ENCODE measurements at places on chromosomes 12 and 14. TPM values are rescaled to one million over a fixed set of nuclear protein-coding genes. Genes with fewer than 3 reads are reported as not detected.

DNA sequence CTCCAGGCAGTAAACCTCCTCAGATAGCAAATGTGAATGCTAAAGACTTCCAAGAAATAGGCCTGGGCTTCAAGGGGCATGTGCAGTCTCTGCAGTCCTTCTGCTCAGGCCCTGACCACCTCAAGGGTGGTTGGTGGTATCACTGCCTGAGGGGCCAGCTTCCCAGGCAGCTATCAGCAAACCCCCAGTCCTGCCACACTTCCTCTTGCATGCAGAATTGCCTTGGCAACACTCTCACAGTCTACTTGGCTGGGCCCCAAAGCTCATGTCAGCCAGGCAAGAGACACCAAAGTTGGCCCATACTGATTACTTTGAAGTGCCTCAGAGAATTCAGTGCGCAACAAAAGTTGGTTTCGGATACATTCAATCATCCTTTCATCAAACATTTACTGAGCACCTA is 3.5 kb upstream of the ASB8 start:
- peaks cover 20% of the 10 kb centered on the region for H3K4me1 ChIP-seq
- no peak overlapping the region for H3K4me3 ChIP-seq
- H3K27ac ChIP-seq = no peak overlapping the region
- no peaks in the 10 kb centered on the region for H3K36me3 ChIP-seq
- no peak for DNase-seq

- no peaks in the 10 kb centered on the region for H3K4me1 ChIP-seq
- no peak overlapping the region for H3K4me3 ChIP-seq
- DNase-seq = no peak
- no peak overlapping the region for H3K27ac ChIP-seq
- H3K36me3 ChIP-seq = no peaks in the 10 kb centered on the region
Measured at GRCh38 chr12:45256721-45257120, 40.8 kb downstream of the ANO6 start.

DNA sequence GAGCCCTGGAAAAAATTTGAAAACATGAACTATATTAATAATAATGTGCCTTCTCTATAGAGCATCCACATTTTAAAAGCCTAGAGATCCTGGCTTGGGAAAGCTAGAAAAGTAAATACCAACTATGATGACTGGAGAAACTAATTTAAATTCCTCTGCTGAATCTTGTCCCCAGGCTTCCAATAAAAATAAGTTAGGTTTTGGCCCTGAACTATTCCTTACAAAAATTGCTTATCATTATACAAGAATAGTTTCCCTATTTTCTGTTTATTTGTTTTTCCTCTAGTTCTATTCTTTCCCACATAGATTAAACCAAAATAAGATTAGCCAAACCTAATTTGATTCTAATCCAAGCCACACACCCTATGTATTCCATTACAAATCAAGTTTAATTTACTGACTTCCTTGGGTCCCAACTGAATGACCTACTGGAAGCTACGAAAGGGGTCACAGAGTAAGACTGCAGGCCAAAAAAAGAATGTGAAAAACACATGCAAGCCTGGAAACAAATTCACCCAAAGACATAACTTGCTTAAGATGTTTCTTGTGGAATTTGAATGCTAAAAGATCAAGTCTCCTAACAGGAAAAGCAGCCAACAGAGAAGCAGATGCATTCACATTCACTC is 133.0 kb downstream of the PAWR start:
- H3K4me1 ChIP-seq = no peaks in the 10 kb centered on the region
- H3K27ac ChIP-seq = no peak overlapping the region
- H3K36me3 ChIP-seq = no peaks in the 10 kb centered on the region
- no peak overlapping the region for H3K4me3 ChIP-seq
- H3K27me3 ChIP-seq = no peaks in the 10 kb centered on the region

GRCh38 chr14:94382099-94382715 is 6.2 kb downstream of the SERPINA1 start:
- no peak overlapping the region for H3K4me3 ChIP-seq
- no peaks in the 10 kb centered on the region for H3K27me3 ChIP-seq
- no peaks in the 10 kb centered on the region for H3K36me3 ChIP-seq
- no peak for DNase-seq
- no peak overlapping the region for H3K27ac ChIP-seq
- no peaks in the 10 kb centered on the region for H3K4me1 ChIP-seq

DNA sequence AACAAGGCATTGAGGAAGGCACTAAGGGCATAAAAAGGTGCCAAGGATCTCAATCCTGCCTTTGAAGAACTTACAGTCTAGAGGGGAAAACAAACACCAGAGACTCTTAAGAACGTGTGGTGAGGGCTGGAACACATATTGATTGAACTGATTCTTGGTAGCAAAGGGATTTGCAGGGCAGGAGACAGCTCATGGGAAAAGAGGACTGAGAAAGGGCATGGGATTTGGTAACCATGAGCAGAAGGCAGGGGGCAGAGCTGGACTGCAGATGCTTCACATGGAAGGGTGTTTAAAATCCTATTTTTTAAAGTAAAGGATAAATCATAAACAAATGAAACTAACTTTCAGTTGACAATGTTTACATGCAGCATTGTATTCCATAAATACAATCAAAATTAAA is 203.1 kb downstream of the ITPR2 start:
- no peak overlapping the region for H3K27ac ChIP-seq
- DNase-seq = no peak
- no peak overlapping the region for H3K4me3 ChIP-seq

DNA sequence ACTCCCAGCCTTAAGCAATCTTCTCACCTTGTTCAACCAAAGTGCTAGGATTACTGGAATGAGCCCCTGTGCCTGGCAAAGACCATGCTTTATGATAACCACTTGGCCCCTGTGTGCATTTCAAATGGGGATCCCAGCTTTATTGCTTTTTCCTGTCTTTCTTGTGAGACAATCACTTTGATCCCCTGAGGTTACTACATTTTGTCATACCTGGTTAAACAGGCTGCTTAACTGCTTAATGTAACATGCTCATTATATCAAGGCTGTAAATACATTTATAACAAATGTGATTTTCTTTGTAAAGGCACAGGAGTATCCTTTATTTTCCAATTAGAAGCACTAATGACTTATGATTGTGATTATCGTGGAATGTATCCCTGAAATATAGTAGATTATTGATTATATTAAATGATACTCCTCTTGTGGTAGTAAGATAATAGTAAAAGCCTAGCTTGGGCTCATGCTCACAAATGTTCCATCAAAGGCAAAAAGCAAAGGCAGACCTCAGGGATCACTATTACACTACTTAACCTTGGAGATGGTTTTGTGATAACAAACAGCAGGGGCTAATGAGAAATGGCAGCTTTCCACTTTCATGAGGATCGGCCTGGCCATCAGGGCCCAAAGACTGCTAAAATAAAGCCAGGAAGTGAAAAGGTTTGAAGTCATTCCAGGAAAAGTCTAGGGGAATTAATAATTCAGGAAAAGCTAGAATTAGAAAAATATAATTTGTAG is 290.8 kb upstream of the MDGA2 start:
- no peak for DNase-seq
- no peaks in the 10 kb centered on the region for H3K4me1 ChIP-seq
- H3K27me3 ChIP-seq = no peaks in the 10 kb centered on the region

- no peak overlapping the region for H3K4me3 ChIP-seq
- no peak for DNase-seq
- no peaks in the 10 kb centered on the region for H3K36me3 ChIP-seq
- no peaks in the 10 kb centered on the region for H3K4me1 ChIP-seq
- no peaks in the 10 kb centered on the region for H3K27me3 ChIP-seq
Measured at GRCh38 chr12:20656600-20656999, 38.5 kb upstream of the SLCO1C1 start.

DNA sequence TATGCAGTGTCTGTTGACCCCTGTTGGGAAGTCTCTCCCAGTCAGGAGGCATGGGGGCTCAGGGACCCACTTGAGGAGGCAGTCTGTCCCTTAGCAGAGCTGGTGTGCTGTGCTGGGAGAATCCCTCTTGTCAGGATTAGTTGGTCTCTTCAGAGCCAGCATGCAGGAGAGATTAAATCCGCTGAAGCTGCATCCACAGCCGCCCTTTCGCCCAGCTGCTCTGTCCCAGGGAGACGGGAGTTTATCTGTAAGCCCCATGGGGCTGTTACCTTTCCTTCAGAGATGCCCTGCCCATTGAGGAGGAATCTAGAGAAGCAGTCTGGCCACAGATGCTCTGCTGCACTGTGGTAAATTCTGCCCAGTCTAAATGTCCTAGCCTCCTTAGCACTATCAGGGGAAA is 13.1 kb upstream of the KLRC1 start:
- no peaks in the 10 kb centered on the region for H3K36me3 ChIP-seq
- H3K27me3 ChIP-seq = no peaks in the 10 kb centered on the region
- H3K4me3 ChIP-seq = no peak overlapping the region
- DNase-seq = no peak

DNA sequence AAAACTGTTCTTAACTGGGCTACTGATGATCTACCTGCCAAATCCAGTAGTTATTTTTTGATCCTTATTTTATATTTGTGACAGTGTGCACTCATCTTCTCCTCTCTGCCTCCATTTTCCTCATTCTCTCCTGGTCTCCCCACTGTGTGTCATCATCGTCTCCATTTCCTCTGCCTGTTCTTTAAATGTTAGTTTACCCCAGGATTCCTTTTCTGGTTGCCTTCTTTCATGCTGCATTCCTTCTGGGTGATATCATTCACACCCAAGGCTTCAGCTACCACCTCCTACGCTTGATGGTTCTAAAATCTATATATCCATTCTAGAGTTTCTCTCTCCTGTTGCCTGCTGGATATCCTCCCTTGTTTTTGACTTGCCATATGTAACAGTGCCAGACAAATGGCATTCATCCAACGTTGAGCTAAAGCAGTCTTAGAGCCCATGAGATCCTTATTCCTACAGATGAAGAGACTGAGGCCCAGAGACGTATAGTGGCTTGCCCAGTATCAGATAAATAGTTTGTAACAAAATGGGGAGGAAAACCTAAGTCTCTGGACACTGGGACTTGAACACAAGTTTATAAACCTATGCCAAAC is 109.5 kb downstream of the DIP2B start:
- no peaks in the 10 kb centered on the region for H3K4me1 ChIP-seq
- no peak for DNase-seq
- H3K27ac ChIP-seq = no peak overlapping the region
- no peak overlapping the region for H3K4me3 ChIP-seq
- no peaks in the 10 kb centered on the region for H3K27me3 ChIP-seq

The P3H3 gene
- 18.2 TPM for total RNA-seq

The PCNX1 gene
- total RNA-seq = 111 TPM

All from naive thymus-derived CD4-positive, alpha-beta T cell (primary cell).